ENCODE measurements at places on chromosomes 3 and 15.

DNA sequence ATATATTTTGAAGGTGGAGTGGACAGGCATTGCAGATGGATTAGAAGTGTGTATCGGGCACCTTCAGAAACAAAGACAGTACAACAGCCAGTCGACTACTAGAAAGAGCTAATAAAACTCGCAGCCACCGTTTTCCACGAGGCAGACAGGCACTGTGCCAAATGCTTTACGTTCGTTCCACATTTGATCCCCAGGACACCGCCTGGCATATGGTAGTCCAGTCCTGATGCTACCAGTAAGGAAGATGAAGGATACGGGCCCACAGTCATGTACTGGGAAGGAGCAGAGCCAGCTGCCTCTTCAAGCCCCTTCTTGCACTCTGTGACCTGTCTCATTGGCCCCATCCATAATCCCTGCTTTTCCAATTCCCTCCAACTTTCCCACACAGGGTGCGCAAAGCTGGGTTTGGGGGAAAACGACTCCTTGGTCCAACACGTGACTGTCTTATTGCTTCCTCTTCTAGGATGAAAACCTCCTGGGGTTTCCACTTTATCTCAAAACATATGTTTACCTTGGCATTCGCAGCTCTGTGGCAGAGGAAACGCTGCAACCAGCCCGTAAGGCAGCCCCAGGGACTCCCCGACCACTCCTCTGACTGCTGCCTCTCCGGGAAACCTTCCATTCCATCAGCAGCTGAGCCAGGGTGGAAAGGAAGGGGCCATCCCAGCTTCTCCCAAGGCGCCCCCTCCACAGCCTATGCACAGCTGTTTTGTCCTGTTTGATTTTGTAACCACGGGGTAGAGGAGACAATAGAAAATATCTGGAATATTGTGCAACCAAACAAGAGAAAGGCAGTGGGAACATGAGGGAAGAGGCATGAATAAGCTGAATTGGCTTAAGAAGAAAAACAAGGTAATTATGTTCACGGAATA, 107.4 kb downstream of the ADAMTS17 start:
- DNase-seq, result no peak

DNA sequence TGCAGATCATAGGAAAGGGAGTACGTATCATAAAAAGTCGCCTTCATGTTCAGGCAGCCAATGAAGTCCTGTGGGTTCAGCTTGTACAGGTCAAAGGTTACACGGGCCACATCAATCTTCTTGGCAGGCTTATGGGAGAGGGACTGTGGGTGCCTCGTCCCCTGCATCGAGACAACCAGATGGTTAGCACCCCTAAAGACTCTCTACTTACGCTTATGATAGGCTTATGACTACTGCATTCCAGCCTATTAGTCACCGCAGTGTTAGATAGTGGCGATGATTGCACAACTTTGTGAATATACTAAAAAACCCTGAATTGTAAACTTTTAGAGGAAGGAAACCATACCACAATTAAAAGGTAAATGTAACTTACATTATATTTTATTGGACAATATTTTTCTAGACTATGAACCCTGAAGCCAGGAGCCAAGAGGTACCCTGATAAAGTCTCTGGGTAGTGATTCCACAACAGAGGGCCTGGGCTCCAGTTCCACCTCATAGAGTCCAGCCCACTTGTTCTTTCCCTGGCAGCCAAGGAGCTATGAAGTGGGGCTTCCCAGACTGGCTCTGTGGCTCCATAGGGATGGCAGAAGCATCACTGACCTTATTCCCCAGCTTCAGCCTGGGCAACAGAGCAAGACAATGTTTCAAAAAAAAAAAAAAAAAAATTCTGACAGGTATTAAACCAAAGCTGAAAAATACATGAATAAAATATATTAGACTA, 2.5 kb upstream of the FANCD2 start:
- peak; percentile 23 for DNase-seq

GRCh38 chr3:107975529-107976201, 115.2 kb downstream of the CD47 start:
- DNase-seq, result no peak

GRCh38 chr15:39270934-39271333, 309.9 kb upstream of the THBS1 start:
- DNase-seq, result no peak

DNA sequence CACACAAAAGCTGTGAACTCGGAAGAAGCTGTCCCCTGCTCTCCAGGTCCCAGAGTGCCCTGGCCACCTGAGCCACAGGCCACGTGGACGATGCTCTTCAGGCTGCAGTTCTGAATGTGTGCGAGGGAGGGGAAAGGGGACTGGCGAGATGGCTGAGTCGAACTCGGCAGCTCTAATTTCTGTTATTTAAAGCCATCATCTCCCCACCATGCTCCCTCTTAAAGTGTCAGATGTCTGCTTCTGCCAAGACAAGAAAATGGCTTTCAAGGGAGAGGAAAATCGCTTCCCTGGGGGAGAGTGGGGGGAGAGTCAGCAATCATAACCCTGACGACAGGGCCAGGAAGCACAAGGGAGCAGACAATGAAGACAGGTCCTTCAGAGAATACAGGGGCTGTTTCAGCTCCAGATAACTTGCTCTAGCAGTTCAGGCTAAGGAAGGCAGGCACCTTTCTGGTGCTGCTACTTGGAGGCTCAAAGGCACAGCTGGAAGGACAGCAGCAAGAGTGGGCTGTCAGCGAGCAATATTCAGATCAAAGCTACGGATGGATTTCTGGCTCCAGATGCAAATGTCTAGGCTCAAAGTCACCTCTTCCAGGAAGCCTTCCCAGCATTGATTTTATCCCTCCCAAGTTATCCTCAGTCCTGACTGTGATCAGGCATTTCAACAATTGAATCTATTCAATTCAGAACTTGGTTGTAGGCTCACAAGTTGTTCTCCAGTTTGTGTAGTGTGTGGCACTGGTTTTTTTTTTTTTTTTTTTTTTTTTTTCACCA, 15.5 kb upstream of the CCDC33 start:
- no peak for DNase-seq

DNA sequence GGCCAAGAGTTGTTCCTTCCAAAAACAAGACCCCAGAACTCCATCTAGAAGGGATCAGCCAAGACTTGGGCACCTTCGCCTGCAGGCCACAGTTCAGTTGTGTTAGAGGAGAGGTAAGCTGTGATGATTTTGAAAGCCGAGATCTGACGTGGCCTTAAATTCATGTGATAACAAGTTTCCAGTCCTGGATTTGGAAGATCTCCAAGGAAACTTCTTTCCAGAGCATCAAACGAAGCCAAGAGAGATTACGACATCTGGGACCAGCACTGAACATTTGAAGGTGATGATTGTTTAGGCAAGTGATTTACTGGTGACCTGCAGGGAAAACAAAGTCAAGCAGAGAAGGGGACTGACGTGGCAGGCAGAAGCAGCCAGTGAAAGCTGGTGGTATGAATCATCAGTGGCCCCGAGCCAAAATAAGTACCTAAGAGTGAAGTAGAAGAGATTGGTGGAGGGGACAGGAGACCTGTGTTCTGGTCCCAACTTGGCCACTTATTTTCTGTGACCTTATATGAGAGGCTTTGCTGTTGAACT, 339.0 kb upstream of the PROK2 start:
- DNase-seq, result peak; percentile 20

DNA sequence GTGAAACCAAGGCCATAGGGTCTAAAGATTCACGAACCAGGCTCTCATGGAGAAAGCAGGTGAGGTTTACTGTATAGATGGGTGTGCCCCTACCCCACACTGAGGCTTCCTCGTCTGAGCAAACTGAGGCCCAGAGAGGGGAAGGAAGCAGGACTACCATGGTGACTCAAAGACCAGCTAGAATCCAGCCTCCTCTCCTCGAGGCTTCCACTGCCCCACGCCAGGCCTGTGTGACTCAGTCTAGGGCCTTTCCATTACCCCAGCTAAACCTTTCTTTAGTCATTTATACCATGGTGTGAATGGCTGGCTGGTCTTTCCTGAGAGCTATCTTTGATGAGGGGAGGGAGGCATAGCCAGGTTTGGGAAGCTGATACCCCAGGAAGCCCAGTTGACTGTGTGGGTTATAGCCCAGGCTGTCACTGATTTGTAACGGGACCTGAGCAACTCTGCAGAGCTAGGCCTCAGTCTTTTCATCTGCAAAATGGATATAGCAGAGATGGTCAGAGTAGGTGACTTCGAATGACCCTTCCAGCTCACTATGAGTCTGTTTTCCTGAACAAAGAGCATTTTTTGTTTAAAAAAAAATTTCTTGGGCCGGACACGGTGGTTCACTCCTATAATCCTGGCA, 3.0 kb upstream of the RHO start:
- no peak for DNase-seq

- DNase-seq, result no peak
These were observed 8.0 kb downstream of the PXK start for GRCh38 chr3:58340594-58341244.

GRCh38 chr3:119173325-119173724, at the start of gene UPK1B:
Gene UPK1B, plus strand, starts transcription at chr3:119173598. Its CDS starts 13,144 bp downstream, at chr3:119186742.
- DNase-seq, result no peak

GRCh38 chr3:72391659-72392058, 456.6 kb downstream of the SHQ1 start:
- no peak for DNase-seq

DNA sequence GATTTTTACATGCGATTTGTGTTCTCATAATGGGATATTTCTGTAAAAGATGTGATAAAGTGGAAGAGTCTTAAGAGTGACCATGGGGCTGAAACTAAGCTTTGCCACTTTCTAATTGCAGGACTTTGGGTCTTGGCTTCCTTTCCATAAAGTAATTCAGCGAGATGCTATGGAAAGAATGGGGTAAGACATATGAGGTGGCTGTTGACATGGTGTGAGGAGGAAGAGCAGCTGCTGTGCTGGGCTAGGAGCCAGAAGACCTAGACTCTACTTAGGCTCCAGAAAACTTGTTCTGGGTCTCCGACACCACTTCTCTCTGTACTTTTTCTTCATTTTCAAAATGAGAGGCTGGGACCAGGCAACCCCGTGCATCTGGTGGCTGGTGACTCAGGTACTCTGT, 654.5 kb upstream of the CFAP20DC start:
- no peak for DNase-seq

GRCh38 chr3:152322756-152323155, 54.0 kb downstream of the MBNL1 start:
- DNase-seq, result no peak

DNA sequence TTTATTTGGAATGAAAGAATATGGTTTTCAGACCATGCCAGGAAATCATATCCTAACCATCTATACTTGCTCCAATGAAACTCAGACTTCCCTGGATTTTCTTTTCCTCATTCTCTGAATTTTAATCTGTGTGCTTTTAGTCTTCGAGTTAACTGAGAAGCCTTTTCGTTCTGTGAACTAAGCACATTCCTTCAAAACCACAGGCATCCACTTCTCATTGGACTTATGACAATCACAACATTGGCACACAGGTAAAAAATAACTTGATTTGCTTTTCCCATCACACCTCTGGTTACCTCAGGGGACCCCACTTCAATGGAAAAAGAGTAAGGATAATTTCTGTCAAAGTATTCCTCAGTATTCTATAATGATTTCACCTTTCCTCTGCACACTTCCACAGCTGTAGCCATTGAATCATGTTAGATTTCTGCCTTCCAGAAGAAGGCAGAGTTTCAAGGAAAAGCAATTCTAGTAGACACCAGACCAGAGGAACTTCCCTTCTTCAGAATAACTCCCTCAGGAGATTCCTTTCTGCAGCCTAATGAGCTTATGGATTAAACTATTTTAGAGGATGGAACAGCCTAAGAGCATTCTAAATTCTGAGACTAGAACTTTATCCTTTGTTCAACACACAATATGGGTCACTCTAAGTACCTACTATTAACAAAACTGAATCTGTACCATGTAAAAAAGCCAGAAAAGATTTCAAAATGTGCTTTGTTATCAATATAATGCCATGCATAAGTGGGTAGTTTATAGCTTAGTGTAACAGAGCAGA, 15.9 kb downstream of the COMMD2 start:
- DNase-seq, result no peak

- DNase-seq, result no peak
These were observed 523.6 kb downstream of the OCA2 start for GRCh38 chr15:27575521-27575920.

DNA sequence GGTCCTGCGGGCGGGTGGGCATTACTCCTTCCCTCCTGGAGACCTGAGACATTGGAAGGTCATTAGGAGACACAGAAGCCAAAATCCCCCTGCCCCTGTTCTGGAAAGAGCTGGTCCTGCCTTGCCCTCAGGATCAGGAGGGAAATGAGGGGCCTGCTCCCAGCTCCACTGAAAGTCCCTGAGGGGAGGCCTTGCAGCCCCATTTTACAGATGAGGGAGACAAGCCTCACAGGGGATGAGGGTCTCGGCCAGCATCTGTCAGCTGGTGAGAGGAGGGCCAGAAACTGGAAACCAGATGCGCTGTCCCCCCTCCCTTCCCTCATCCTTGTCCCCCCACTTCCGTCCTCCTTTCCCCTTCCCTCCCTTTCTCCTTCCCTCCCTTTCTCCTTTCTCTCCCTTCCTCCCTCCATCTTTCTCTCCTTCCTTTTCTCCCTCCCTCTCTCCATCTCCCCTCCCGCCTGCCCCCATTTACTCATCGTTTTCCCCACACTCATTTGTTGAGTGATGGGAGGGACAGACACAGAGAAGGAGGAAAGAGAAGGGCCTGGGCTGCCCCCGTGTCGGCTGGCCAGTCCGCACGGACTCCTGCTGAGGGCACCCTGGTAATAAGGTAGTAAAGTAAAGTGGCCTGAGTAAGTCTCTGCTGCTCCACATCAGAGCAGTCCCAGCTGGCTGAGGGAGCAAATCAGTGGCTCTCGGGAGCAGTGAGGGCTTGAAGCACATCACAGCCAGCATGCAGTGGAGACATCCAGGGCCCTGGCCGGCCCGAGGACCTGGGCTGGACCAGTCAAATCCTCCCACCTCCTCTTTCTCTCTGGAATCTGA, 112.4 kb upstream of the ALDH1A3 start:
- no peak for DNase-seq

DNA sequence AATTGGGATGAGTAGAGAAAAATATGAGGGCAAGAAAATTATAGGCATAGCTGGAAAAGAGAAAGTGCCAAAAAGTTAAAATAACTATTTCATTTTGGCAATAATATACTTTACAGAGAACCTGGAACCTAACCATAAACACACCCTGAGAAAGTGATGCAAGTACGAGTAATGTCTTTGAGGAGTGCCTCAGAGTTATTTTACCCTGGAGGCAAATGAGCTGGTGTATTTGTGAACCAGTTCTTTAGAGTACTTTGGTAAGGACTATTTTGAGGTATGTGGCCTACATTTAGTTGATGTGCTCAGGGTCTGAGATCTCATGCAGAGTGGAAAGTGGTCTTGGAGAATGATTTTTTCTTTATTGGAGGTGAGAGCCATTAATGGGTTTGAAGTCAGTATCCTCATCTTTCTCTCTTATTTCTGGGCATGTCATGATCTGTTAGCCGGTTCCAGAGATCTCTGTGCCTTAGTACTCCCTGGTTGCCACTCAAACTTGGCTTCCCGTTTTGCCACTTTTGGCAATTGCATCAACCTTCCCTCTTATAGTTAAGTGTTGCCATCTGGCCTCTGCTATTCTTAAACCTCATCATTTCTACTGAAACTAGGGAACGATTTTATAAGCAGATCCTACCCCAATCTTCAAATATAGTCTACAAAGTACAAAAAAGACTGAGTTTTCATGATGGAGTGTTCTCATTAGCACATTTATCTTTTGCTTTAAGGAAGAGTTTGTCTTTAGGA, 145.7 kb downstream of the EPHA6 start:
- no peak for DNase-seq

- DNase-seq, result no peak
These were observed 4.2 kb downstream of the VPS33B start for GRCh38 chr15:91018158-91018557.

- DNase-seq, result peak; percentile 82
These were observed 114.3 kb downstream of the STAC start for GRCh38 chr3:36494461-36495109.

- no peak for DNase-seq
These were observed 85.6 kb downstream of the PDCD6IP start for GRCh38 chr3:33883951-33884561.

GRCh38 chr15:40982855-40983254, 29.6 kb downstream of the CHAC1 start:
- DNase-seq, result no peak
